NCI-H1105 (cell line): ENCODE measurements at places on chromosomes 2 and 18.

- DNase-seq: no peak
Measured at GRCh38 chr18:44740000-44740399, 59.3 kb downstream of the SETBP1 start.

DNA sequence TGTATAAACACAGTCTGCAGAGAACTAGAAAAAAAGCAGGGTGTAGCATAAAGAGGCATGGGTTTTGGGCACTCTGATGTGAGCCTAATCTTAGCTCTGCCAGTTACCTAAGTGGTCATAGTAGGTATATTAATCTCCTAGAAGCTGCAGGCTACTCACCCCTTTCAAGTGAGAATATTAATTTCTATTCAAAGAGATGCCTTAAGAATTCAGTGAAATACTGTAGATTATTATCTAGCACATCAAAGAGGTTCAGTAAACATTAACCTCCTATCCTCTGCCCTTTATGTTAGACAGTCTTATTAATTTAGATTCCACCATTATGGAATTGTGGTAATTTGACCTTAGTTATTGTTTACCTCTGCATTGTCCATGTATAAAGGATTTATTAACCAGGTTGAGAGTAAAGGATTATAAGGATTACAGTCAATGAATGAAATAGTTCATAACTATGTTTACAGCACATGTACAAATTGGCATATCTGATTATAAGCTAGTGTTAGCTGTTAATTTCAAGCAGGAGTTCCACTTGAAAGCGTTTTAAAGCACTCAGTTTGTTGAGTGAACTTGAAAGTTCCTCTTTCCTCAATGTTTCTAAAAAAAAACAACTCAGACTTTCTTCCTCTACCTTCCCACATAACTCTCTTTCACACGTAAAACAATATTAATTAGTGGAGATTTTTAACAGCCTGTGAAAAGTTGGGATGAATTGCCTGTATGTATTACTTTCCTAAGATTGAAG lies 150.6 kb upstream of the EPC2 start:
- DNase-seq: no peak

DNA sequence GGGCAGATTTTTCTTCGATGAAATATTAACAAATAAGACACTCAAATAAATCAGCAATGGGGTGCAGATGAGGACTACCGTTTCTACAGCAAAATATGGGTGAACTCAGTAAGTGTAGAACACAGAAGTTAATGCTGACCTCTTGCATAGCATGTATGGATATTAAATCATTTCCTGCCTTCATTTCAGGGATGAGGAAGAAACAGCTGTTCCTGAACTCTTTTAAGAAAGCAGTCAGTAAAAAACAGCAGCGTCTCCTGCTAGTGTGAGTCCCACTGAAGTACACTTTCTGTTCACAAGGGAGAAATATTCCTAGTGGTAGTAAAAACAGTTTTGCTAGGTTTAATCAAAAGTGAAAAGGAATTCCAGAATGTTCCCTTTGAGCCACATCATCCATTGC lies 379.0 kb downstream of the ZEB2 start:
- no peak for DNase-seq

- no peak for DNase-seq
Measured at GRCh38 chr2:3168230-3168891, 209.3 kb downstream of the EIPR1 start.

DNA sequence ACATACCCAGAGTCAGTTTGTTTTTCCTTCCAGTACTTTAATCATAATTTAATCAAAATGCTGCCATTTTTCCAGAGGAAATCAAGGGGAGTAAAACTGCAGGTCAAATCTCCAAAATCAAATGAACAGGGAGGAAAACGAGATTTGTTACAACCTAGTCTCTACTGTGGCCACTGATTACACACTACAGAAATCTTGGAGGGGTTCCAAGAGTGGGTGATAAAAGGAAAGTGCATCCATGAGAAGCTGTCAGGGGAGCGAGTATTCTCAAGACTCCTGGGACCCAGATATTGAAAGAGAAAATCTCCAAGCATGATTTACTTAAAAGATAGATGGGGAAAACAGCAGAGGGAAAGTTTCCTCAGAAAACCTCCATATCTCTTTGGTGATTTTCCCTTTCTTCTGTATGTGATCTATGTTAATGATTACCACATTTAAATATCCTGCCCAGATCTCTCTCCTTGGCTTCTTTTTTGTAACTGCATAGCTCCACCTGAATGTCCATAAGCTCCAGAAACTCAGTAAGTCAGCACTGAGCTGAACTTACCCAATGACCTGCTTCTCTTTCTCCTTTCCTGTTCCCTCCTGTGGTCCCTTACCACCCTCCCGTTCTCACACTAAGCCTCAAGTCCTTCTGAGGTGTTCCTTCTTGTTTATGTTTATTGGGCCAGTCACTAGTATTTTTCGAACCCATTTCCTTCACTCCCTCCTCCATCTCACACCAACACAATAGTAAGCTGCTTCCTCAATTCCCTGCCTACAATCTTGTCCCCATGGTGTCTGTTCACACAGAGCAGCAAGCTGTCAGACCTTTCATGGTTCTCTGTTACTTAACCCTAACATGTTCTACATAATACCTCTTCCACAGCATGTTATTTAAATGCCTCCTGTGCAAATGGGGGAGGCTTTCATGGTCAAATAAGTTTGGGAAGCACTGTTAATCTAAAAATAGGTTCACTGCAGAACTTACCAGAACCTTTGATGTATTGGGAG lies 73.9 kb upstream of the TWSG1 start:
- DNase-seq: no peak

- DNase-seq: peak; percentile 60
Measured at GRCh38 chr2:209519906-209520305, 96.1 kb downstream of the MAP2 start.

DNA sequence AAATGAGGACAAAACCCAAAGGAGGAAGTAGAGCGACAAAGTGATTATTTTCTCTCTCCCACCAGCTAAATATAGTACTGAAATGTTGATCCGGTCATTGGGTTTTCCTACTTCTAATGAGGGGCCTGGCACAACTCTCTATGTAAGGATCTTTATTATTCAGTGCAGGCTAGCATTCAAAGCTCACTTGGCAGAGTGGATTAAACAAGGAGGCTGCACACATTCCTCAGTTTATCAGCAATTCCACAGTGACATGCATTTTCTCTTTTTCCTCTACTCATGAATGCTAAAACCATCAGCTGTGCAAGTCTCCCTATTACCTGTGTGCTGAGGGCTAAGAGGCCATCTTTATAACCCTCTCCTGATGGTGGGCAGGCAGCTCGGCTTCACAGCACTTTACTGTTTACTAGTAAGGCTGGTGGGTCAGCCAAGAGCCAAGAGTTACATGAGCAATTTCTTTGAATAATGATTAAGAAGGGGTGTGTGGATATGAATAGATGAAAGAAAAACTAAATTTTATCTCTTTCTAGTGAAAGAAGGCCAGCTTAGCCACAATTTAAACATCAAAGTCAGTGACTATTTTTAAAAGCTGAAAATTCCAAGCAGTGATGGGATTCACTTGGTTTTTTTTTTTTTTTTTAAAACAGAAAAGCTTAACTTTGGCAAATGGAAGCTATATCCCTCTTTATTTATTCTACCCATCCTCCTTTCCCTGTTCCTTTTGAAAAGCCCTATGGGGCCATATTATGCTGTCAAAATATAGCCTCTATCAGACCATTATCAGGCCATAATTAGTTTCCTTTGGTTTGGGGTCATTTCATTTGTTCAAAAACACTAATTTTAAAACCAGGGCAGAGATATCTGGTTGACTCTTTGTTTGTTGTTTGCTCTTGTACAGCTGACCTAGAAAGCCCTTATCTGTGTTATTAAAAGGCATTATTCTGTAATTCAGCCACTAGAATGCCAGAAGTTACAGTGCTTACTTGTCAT lies 111.0 kb downstream of the RBM43 start:
- DNase-seq: no peak

- no peak for DNase-seq
Measured at GRCh38 chr2:233404222-233404621, 49.9 kb downstream of the DGKD start.

GRCh38 chr2:158923180-158923594 lies 45.3 kb upstream of the TANC1 start:
- DNase-seq: peak; percentile 56

DNA sequence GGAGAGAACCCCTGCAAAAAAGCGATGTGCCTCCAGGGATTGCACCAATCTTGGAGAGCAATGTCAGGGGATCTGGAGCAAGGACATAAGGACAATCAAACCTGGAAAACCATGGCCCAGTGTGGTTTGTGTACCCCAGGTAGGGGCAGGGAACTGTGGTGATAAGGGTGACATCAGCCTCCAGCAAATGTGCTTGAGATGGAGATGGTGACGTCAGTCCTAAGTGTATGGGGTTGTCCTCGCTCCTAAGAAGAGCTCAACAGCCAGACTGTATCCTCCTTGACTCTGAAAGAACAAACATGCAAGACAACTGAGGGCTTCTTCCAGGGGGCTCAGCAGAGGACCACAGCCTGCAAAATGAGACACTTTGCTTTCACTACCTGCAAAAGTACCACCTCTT lies 71.4 kb downstream of the FTCDNL1 start:
- DNase-seq: no peak

- DNase-seq: peak; percentile 78
Measured at GRCh38 chr2:136423516-136423996, 305.6 kb upstream of the CXCR4 start.

DNA sequence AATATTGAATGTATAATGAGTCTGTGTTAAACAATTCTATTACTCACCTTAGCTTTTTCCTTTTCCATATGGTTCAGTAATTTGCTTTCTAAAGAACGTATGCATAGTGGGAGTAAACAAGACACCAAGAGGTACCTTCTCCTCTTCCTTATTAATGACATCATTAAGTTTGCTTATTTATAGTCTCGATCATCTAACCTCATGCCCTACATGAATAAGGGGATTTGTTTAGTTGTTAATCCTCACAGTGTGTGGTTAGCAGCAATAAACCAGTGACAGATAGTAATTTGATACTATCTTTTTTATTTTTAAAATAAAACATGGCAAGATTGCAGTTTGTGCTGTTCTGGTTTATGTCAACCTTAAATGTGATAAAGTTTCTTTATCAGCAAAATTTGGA lies 69.7 kb downstream of the COBLL1 start:
- no peak for DNase-seq
